H1 (cell line): ENCODE measurements at places on chromosomes 3 and 15. TPM values are rescaled to one million over a fixed set of nuclear protein-coding genes. Genes with fewer than 3 reads are reported as not detected.

GRCh38 chr15:85063522-85064079, 81.9 kb downstream of the PDE8A start:
- no peak overlapping the region for H3K27ac ChIP-seq
- H3K27me3 ChIP-seq, result no peaks in the 10 kb centered on the region
- no peaks in the 10 kb centered on the region for H3K4me1 ChIP-seq
- H3K4me3 ChIP-seq, result no peak overlapping the region

SMCO1 gene
- total RNA-seq, result not detected in 2 replicates

OIP5 gene
- total RNA-seq, result 34.8 and 36.7 TPM in 2 replicates

CD80 gene
- total RNA-seq, result not detected in 2 replicates

SATB1 gene
- total RNA-seq, result 28.0 and 28.4 TPM in 2 replicates

DNA sequence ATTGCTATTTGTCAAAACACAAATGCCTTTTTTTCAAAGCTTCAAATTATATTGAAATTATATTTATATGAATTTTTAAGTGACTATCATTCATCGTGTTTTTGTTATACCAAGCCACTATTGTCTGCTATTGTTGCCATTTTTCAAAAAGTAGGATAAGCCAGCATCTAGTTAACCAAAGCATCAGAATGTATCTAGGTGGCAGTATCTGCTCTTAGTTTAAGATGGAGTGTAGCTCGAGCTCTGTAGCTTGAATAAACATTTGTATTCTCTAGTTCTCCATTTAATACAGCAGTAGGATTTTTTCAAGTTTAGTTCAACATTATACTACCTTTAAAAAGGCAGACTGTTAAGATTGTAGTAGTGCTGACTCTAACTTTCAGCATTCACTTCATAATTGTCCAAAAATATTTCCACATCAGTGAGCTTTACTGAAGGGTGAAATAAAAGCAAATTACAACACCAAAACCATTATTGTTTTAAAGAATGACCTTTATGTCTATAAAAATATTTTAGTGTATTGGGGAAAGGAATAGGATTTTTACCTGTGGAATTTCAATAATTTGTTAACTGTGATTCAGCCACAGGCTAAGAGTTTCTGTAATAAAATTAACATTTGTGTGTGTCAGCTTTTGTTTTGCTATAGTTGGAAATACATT, 19.6 kb upstream of the C15orf61 start:
- H3K27me3 ChIP-seq, result no peaks in the 10 kb centered on the region
- peaks cover 10% of the 10 kb centered on the region for H3K4me1 ChIP-seq
- no peak for DNase-seq
- no peak overlapping the region for H3K4me3 ChIP-seq

DNA sequence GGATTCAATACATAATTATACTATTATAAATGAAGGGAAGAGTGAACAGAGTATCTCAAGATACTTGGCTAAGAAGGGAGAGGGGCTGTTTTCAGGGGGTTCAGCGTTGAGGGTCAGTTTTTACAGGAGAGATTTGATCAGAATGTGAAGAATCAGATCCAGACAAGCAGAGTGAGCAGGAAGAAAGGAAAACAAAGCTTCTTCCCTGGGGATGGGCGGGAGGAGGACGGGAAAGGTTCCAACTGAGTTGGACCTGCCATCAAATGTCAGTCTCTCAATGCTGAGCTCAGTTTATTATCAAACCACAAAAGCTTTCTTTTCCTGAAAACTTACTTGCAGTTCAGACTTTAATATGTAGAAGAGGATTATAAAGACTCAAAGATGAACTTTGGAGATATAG, 6.0 kb upstream of the MELTF start:
- H3K27me3 ChIP-seq, result no peaks in the 10 kb centered on the region
- no peak overlapping the region for H3K27ac ChIP-seq
- H3K36me3 ChIP-seq, result no peaks in the 10 kb centered on the region
- H3K4me3 ChIP-seq, result no peak overlapping the region

CILP gene
- total RNA-seq, result not detected in 2 replicates

GRCh38 chr15:85539491-85539890, 159.1 kb downstream of the AKAP13 start:
- H3K27ac ChIP-seq, result no peak overlapping the region
- no peaks in the 10 kb centered on the region for H3K27me3 ChIP-seq
- no peak for DNase-seq
